ENCODE measurements at places on chromosomes 5 and 9.

DNA sequence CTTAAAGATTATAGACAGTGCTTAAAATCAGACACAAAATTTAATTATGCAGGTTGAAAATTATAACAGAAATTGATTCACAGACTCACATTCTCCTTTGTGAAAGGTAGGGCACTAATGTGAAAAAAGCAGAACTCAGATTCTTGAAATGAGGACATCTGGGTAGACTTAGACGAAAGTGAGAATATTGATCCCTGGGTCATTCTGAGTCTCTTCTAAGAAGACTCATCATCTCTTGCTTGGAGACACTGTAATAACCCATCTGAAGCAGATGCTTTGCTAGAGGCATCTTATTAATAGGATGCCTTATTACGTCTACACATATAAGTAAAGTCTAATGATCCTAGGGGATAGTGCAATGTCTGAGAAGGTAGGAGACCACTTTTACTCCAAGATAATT, 274.4 kb downstream of the HINT1 start:
- DNase-seq: no peak

DNA sequence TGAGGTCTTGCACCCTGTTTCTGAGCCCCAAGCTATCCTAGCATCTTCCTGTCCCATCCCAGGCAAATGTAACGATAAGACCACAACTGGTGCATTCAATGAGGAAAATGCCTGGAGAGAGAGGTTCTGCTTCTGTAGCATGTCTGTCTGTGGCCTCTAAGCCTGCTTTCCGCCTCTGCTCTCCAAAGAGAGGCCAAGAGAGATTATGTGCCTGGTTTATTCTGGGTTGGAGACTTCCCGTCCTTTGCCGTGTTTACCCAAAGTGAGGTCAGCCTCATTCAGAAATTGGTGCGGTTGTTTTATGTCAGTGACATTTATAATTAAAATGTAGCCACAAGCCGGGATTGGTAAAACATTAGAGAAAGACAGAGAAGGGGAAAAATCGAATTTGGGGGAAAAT, 77.8 kb downstream of the FGF1 start:
- no peak for DNase-seq

- peak; percentile 3 for DNase-seq
Measured at GRCh38 chr5:73497497-73498056, 665 bp upstream of the BTF3 start.

DNA sequence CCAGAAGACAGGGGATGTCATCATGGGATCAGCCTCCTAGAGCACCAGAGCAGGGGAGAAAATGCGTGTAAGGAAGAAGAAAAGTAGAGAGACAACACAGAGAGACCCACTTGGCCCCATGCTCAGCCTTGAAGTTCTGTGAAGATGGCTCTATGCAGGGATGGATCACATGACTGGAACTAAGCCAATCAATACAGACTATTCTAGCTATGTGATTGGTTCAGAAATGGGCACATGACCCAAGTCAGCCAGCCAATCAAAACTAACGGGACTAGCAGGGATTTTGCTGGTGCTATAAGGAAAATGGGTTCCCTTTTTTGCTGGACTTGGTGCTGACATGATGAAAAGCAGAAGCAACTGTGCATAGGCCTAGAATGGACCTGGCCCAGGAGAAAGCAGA, 173.0 kb upstream of the TBC1D2 start:
- no peak for DNase-seq

GRCh38 chr9:80691229-80691628, 998.1 kb downstream of the TLE1 start:
- no peak for DNase-seq

- DNase-seq: no peak
Measured at GRCh38 chr5:178849316-178849715, 10.4 kb upstream of the ZNF354B start.

GRCh38 chr5:45179686-45180085, 370.9 kb downstream of the MRPS30 start:
- no peak for DNase-seq

- DNase-seq: no peak
Measured at GRCh38 chr5:180600554-180601041, 9.3 kb upstream of the SCGB3A1 start.

GRCh38 chr5:58261605-58262004, 198.3 kb downstream of the PLK2 start:
- DNase-seq: no peak

DNA sequence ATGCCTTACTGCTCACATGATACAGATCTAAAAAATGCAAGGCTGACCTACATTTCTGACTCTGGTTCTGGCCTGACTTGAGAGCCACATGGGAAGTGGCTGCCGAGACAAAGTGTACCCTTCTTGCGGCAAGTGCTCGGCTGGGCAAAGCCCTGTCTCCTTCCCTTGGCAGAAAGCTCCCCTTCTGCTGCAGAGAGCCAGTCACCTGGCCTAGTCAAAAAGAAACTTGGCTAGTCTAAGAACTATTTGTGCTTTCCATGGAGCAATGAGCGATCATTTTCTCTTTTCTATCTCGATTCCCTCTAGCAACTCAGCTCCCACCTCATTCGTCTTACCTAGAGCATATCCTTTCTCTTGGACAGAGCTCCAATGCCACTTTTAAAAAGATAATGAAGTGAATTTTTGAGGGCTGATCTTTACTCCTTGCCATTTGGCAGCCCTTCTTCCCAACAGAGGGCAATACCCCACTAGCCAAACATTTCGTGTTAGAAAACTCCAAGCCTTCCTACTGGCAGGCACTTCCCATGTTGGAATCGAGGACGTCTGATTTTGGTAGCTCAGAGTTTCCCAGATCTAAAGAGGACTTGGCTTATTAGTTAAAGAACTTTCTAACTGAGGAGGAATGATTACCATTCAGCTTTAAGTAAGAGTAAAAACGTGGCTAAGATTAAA, 108.1 kb upstream of the PRRC1 start:
- DNase-seq: peak; percentile 27

GRCh38 chr9:94478755-94479730, 75.8 kb upstream of the PCAT7 start:
- DNase-seq: no peak

DNA sequence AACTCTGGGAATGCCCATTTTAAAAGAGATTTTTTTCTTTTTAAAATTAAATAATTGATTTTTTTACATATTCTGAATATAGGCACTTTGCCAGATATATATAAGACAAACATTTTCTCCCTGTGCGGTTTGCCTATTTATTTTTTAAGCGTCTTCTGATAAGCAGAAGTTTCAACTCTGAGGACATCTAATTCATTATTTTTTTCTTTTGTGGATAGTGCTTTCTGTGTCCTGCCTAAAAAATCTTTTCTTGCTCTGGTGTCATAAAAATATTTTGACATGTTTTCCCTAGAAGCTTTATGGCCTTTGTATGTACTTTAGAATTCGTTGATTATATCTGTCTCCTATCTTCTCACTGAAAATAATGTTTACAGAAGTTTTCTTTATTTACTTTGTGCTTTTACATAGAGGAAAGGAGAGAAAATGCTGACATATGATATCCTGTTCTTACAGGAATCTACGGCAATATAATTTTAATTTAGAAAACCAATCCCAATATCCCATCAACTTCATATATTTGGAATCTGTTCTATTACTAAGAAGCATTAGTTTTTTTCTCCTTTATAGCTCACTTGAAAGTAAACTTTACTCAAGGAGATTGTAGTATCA, 111.9 kb upstream of the EFNA5 start:
- peak; percentile 2 for DNase-seq

GRCh38 chr9:131516100-131516499, 13.4 kb downstream of the POMT1 start:
- no peak for DNase-seq

- peak; percentile 77 for DNase-seq
Measured at GRCh38 chr9:5582835-5583195, 46.1 kb upstream of the RIC1 start.

DNA sequence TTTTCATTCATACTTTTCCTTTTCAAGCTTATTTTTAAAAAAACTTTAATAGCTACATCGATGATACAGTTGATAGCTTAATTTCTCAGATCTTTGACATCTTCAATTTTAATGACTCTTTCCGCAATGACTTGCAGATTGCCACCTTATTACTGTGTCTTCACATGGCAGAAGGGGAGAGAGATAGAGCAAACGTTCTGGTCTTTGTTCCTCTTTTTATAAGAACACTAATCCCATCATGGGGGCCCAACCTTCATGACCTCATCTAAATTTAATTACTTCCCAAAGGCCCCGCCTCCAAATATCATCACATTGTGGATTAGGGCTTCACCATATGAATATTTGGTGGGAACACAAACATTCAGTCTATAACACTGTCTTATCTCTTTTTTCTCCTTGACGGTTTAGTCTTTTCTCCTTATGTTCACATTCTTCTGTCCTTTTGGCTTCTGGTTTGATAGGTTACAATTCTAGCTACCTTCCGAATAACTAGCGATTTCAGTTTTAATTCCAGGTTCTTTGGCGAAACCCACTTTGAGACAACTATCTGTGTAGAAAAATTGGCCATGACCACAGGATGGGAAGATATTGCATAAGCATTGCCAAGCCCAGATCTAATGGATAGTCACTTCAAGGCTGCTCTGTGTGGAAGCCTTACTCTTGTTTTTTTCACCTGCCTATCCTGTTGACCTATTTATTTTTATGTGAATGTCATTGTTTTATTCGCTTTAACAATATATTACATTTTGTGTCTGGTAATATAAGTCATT, 5.0 kb downstream of the ZNF189 start:
- DNase-seq: no peak

- no peak for DNase-seq
Measured at GRCh38 chr5:87347272-87347671, 65.5 kb downstream of the CCNH start.

GRCh38 chr9:121178676-121179372, 22.8 kb downstream of the RAB14 start:
- DNase-seq: no peak

Data from fibroblast of villous mesenchyme (primary cell).